Inflammatory macrophage treated with lipopolysaccharide for 4 hours (primary cell): ENCODE measurements at places on chromosomes 16 and 17.

DNA sequence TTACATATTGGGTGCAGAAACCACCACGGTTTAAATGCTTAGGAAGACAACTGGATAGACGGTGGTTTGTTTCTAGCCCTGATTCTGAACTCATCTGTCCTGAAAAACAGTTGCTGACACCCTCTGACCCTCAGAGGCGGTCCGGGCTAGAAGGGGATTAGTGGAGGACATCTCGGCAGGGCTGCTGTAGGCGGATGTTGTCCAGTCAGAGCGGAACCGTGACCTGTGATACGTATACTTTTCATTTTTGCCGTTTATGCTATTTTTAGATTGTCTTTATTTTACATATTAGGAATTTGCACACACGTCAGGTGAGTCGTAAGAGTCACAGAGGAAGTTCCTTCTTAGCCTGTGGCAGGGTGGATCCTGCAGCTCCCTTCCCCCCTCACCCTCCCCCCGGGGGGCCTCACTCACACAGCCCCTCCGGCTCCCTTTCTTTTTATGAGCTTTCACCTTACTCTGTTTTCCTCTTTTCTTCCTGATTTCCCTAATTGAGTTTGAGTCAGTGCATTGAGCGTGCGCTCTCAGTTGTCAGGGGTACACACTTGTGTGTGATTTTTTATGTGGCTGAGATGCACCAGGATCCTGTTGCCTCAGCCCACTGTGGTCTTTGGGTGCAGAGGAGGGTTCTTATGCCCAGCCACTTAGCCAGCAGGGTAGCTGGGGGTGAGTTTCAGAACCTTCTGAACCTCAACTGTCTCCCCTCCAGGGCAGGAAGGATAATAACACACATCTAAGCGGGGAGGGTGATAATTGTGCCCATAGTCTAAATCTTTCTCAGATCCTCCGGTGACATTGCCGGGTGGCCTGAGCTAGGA is 211.1 kb upstream of the CHMP6 start:
- DNase-seq: peak; percentile 37

DNA sequence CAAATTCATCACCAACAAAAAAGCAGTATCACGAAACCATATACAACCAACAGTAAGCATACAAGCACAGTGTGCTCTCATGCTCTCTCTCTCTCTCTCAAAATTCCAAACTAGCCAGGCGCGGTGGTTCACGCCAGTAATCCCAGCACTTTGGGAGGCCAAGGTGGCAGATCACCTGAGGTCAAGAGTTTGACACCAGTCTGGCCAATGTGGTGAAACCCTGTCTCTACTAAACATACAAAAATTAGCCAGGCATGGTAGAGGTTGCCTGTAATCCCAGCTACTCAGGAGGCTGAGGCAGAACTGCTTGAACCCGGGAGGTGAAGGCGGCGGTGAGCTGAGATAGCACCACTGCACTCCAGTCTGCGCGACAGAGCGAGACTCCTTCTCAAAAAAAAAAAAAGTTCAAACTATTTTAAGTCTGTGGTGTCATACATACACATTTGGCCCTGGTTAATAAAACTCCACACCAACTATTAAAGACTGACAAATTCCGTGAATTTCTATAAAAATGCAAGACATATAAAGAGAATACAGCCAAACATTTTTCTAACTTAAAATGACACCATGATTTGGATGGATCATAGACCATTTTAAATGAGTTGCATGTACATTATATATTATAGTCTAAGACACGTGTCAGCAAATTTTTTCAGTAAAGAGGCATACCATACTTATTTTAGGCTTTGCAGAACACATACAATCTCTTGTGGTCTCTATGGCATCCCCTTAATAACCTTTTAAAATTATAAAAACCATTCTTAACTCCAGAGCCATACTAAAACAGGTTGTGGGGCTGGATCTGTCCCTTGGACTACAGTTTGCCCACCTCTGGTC is 30.9 kb downstream of the GLG1 start:
- no peak for DNase-seq

- DNase-seq: no peak
These were observed 6.1 kb upstream of the C17orf107 start for GRCh38 chr17:4893272-4893671.

DNA sequence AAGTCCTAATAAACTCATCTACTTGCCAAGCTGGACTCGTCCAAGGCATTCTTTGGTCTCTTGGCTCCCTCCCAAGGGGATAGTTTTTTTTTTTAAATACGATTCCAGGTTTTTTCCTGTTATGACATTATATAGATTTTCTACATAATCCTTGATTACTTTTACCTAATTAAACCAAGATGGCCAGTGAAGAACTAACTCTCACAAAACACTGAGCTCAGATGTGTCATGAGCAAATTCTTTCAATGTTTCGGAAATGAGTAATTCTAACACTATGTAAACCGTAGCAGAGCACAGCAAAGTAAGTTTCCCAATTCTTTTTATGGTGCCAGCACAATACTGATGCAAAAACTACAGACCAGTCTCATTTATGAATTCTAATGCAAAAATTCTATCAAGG is 1.8 kb downstream of the ZNF23 start:
- DNase-seq: no peak

- DNase-seq: no peak
These were observed 1.4 kb downstream of the PLD2 start for GRCh38 chr17:4808378-4808767.

DNA sequence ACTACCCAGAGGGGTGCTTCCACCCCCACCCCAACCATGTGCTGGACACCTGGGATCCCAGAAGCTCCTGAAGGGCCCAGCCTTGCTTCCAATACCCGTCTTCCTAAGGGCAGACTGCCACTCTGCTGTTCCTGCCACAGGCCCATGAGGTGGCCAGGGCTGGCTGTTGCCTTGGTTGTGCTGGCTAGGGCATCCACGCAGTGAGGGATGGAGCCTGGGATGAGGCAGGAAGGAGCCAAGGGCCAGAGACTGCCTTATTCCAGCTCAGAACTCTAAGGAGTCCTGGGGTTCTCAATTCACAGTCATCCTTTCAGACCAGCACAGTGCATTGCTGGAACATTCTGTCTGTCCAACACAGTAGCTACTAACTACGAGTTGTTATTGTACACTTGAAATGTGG is 37.8 kb downstream of the BCO1 start:
- no peak for DNase-seq

DNA sequence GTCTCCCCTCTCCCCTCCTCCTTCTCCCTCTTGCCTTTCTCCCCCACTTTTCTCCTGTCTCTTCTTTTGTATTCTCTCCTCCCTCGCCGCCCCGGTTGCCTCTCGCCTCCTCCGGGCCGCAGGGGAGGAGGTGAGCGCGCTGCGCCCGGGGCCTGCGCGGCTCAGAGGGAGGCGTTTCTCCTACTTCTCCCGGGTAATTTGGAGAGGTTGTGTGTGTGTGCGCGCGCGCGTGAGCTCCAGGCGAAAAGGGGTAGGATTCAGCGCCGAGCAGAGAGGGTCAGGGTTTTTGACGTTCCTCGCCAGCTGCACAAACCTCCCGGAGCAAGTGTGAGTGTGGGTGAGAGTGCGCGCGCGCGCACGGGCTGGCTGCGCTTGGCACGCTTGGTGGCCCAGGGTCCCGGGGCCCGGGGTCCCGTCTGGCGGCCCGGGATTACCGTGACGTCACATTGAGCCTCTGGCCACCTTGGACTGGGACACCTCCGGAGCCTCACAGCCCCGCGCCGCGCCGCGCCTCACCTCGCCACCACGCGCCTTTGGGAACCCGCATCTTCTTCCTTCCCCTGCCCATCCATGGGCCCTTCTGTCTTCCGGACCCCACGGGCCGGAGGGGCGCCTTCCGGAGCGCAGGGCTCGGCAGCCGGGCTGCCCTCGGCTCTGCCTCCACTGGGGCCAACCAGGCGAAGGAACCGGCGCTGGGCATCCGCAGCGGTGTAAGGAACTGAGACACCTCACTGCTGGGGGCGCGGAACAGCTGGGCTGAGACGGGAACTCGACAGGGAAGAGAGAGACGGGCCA is 479 bp downstream of the IRX6 start:
- no peak for DNase-seq

GRCh38 chr16:76926595-76926994 is 264.4 kb upstream of the MON1B start:
- DNase-seq: no peak

- no peak for DNase-seq
These were observed 11.8 kb upstream of the CDC42EP4 start for GRCh38 chr17:73323409-73324159.

- no peak for DNase-seq
These were observed 9.1 kb upstream of the BAHCC1 start for GRCh38 chr17:81386141-81386645.

DNA sequence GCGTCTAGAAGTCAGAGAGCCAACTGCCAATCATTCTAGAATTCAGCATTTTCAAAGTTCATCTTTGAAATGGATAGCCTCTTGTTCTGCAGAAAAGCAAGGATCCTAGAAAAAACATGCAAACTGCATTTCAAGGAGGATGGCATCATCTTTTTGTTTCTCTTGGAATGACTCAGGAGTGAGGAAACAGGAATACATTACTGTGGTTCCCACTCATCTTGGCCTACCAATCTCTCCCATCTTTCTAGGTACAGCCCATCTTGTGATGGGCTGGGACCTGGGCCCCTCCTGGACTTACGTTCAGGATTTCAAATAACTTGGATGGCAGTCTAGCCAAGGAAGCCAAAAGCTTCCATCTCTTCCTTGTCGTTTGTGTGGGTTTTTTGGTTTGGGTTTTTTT is 363.4 kb downstream of the CDH13 start:
- no peak for DNase-seq

GRCh38 chr17:81119223-81120148 is 45.8 kb upstream of the PVALEF start:
- DNase-seq: peak; percentile 85

DNA sequence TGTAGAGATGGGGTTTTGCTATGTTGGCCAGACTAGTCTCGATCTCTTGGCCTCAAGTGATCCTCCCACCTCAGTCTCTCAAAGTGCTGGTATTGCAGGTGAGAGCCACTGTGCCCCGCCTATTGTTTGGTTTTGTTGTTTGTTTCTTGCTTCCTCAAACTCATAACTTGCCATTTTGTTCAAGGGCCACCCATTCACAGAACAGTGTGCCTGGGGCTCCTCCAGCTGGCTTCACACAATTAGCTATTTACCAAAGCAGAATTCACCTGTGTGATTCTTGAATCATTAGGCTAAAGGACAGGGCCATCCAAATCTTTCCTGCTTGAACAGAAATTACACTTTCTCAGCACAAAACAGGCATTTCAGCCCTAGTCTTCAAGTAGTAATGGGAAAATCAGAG is 7.2 kb downstream of the ABHD15 start:
- no peak for DNase-seq

DNA sequence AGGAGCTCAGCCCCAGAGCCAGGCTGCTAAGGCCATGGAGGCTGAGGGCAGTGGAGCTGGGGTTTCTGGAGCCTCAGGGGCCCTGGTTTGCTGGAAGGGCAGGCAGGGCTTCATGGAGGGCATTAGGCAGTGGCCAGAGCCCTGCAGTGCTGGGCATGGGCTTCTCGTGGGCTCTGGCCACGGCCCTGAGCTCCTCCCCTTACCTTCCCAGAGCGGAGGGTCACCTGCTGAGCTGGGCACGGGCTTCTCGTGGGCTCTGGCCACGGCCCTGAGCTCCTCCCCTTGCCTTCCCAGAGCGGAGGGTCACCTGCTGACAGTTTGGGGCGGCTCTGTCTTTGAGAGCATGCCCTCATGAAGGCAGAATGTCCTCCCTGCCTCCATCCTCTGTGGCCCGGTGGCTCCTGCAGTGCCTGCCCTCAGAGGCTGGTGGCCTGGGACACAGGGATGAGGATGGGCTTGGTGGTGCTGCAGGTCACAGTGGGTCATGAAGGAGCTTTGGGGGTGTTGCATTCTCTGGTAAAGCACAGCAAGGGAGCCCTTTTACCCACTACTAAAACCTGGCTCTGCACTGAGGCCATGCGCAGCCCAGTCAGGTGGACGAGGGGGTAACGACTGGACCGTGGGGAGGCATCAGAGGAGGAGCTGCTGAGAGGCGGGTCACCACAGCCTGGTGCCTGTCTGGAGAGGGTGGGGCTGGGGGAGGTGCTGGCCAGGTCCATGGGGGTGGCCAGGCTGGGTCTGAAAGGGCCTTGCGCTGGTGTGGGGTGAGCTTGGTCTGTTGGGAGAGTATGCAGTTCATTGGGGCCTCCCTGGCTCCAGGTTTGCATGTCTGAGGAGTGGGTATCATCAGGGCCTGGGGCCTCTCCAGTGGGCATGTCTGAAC is 2.9 kb upstream of the RNPS1 start:
- no peak for DNase-seq

DNA sequence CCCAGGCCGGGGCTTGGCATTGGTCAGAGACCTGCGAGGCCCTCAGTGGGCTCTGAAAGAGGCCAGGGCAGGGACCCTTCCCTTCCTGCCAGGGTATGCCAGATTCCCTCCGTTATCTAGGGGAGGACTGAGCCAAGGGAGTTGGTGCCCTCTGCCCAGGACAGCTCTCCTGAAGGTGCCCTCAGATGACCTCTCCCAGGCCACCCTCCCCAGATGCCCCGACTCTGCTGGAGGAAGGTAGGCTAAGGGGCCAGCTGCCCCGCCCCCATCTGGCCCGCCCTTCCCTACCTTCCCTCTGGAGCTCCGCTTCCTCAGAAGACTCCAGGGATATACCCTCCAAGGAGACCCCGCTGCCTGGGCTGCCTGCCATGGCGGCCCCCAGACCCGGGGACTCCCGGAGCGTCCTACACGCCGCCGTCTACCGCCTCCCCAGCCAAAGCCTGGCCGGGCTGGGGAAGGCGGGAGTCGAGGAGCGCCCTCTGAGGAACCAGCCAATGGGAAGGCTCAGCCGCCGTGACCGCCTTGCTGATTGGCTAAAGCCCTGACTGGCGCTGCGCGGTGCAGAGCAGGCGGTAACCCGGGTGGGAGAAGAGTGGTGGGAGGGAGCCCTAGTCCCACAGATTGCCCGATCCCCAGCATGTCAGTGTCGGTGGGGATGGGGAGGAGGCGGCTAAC is 7.0 kb downstream of the MPP2 start:
- peak; percentile 78 for DNase-seq

- no peak for DNase-seq
These were observed 6.3 kb downstream of the SLC25A39 start for GRCh38 chr17:44318077-44318892.

DNA sequence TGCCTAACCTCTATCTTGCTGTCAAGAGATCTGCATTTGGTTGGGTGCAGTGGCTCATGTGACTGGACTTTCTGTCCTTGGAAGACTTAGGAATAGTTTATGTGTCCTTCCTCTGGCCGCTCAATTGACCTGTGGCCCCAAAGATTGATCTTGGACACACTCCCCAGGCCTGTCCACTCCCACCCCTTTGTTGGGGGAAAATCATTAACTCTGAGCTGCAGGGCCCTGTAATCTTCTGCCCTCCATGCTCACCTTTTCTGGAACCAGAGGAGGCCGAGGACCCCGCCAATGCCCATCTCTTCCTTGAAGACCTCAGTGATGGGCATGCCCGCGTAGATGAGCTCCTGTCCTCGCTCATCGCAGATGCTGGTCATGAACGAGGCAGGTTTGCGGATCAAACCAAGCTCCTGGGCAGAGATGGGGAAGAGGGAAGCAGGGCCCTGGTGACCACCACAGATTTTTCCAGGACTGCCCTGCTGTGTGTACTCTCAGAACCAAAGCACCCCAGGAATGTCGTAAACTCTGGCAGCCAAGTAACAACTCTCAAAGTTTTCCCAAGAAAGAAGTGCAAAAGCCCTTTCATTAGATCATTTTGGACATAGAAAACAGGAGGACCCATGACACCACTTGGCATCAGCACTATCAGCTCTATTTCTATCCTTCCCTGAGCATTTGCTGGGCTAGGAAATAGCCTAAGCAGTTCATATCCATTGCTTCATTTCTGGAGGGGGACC is 8.5 kb upstream of the KLHL11 start:
- DNase-seq: no peak
